ENCODE measurements at places on chromosomes 12 and 14.

DNA sequence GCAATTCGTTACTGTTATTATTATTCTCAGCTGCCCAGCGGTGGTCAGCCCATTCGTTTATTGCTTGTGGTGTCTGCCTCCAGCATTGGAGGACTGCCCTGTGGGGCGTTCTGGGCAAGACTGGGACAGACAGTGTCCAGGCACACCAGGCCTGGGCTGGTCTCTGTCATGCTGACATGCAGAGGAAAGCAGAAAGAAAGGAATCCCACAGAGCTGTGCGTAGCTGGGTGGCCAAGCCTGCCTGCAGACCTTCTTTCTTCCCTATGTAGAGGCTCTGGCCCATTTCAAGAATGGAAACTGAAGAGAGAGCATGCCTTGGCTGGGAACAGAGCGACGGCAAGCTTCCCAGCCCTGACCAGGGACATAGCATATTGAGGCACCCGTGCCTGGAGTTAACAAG lies 525.3 kb upstream of the TBX3 start:
- no peak for DNase-seq

- DNase-seq = no peak
These were observed 62.9 kb downstream of the CCDC91 start for GRCh38 chr12:28253161-28253641.

- no peak for DNase-seq
These were observed 125.1 kb upstream of the TBX3 start for GRCh38 chr12:114809097-114809496.

GRCh38 chr14:72591391-72591790 lies 302.5 kb downstream of the DPF3 start:
- no peak for DNase-seq

- no peak for DNase-seq
These were observed 180.2 kb downstream of the EPS8 start for GRCh38 chr12:15608941-15609340.

DNA sequence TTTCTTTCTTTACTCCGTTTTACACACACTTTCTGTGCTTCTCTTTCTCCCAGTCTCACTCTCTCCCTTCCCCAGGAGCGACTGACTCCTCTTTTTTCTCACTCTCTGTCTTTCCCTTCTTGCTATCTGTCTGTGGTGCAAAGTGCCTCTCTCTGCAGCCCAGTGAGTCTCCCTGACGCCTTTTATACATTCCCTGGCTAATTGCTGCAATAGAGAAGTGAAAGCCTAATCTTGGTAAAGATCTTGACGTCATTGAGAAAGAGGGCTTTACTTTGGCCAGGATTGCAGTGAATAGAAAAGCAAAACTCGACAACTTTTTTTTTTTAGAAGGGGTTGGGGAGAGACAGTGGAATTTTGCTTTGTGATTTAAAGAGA lies 706 bp upstream of the DIO2 start:
- DNase-seq = no peak

DNA sequence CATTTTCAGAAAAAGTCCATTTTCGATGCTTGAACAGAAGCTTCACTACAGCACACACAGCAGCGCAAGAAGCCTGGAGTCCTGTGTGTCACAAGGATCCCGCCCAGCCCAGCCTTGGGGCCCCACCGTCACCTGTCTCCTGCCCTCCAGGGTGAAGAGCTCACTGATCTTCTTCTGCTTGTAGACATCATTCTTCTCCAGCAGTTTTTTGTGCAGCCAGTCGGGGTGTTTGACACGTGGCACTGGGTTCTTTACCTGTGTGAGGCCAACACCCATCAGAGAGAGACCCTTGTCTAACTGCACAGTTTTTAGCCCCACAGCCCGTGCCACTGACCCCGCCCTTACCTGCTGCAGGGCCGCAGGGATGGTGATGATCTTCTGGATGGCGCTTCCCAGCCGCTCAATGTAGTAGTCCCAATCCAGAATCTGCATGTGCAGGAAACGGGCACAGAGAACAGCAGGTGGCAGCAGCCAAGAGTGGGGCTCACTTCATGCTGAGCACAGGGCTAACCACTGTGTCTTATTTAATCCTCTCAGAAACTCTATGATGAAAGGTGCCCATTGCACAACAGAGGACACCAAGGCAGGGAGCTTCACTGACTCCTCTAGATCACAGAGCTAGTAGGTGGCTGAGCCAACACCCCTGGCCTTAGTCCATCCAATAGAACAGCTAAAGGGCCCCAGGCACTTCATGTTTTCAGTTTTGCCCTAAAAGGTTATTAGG lies 30.0 kb downstream of the POLE start:
- no peak for DNase-seq

- DNase-seq = no peak
These were observed 4.9 kb upstream of the KLHL33 start for GRCh38 chr14:20440882-20441281.

GRCh38 chr14:103089386-103090335 lies 4.9 kb upstream of the EXOC3L4 start:
- no peak for DNase-seq

DNA sequence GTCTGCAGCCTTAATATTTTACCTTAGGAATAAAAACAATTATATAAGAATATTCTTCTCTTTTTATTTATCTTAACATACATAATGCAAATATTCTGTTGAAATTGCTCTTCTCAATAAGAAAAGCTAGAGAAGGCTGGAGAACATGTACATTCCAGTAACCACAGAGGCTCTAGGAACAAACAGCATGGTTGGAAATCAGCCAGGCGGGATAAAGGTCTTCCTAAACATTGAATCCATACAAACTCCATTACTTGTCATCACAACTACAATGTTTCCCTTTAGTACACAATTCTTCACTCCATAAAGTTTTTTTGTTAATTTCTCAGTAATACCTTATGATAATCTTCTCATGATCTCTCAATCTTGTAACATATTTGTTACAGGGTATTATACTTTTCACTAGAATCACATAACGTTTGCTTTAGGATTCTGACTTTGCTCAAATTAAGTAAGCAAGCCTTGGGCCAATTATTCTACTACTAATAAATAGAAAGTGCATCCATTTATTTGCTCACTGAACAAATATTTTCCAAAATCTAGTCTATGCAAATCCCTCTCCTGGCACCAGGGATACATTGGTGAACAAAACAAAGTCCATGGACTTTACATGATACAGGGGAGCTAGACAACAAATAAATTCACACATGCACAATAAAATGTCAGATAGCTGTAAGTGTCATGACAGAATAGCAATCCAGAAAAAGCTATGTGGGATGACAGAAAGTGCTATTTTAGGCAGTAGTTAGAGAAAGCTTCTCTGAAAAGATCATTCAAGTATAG lies 237.5 kb upstream of the TMTC1 start:
- DNase-seq = no peak

DNA sequence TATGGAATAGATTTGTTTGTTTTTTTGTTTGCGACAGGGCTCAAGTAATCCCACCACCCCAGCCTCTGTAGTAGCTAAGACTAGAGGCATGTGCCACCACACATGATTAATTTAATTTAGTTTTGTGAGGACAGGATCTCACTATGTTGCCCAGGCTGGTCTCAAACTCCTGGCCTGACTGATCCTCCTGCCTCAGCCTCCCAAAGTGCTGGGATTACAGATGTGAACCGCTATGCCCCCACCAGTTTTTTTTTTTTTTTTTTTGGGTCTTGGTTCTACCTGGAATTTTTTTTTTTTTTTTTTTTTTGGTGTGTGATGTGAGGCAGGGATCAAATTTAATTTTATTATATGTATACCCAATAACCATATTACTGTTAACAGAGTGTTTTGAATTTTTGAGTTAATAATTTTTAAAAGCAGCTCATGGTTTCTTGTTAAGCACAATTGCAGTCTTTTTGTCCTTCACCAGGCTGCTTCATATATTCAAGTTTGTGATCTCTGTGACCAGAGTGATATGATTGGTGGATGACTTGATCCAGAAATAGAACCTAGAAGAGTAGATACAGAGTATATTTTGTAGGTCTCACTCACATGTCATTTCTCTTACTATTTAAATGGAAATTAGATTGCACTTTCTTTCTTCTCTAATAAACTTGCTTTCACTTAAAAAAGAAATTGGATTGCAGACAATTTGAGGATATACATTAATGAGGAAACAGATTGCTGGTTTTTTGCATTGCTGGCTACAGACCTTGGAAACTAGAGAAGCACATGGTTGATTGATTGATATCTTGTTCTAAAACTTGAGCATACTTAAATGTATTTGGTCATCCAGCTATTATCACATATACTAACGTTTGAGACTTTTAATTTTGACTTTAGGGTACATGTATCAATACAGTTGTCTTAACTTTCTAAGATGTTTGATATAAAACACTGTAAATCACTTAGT lies 13.2 kb downstream of the ADIPOR2 start:
- no peak for DNase-seq

- DNase-seq = no peak
These were observed 13.1 kb upstream of the ANP32D start for GRCh38 chr12:48459259-48459658.
